Activated T-cell treated with anti-CD3 and anti-CD28 coated beads, Interleukin-2, amount 50 U/mL, for 72 hours (primary cell): ENCODE measurements at places on chromosomes 6 and 20. TPM values are rescaled to one million over a fixed set of nuclear protein-coding genes. Genes with fewer than 3 reads are reported as not detected.

OR2J3 gene
- total RNA-seq, result not detected

ANGPT4 gene
- not detected for total RNA-seq

DNA sequence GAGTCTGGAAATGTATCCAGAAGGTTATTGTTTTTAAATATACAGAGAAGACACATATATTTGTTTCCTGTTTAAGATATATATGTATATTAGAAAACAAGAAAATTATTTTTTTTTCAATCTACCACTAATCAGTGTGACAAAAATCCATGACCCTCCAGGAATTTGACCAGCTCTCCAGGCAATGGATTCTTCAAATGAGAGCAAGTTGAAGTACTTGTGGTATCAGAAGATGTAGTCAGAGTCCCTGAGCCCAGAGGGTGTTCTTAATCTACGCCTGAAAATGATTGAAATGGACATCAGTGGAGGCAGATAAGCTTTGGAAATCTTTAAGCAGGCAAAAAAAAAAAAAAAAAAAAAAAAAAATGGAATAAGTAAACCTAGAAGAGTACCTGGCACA lies 186.5 kb upstream of the QKI start:
- no peak for DNase-seq
- no peak overlapping the region for H3K27ac ChIP-seq
- peaks cover 2% of the 10 kb centered on the region for H3K27me3 ChIP-seq
- H3K4me3 ChIP-seq, result no peak overlapping the region
- H3K4me1 ChIP-seq, result no peaks in the 10 kb centered on the region

OXT gene
- total RNA-seq, result 1.8 TPM

DNA sequence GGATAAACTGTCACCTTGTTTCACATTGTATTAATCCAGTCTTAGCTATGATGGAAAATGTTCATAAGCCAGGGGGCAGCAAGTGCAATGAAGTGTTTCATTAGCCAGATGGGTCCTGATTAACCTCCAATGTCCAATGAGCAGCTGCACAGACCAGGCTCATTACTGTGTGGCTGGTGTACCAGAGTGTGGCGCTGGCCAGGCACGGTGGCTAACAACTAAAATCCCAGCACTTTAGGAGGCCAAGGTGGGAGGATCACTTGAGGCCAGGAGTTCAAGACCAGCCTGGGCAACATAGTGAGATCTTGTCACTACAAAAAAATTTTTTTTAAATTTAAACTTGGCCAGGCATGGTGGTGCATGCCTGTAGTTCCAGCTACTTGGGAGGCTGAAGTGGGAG lies 201.7 kb upstream of the FOXQ1 start:
- no peaks in the 10 kb centered on the region for H3K4me1 ChIP-seq
- H3K27ac ChIP-seq, result no peak overlapping the region
- no peak for DNase-seq
- no peaks in the 10 kb centered on the region for H3K36me3 ChIP-seq
- no peak overlapping the region for H3K4me3 ChIP-seq
- H3K27me3 ChIP-seq, result peaks cover 5% of the 10 kb centered on the region

DNA sequence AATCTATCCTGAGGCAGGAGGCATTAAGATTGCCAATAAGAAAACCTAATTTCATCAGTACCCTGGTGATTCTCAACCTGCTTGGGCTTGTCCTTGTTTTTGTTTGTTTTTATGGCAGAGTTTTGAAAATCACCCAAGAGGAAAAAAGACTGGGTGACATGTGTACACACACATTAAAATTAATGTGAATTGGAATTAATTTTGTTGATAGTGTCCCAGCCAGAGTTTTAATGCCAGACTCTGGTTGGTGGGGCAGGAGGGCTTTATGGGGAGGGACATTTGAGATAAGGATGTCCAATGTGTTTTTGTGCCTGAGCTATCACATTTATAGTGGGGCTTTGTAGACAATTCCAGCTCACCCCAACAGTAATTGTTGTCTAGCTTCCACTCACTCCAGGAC lies 184.6 kb downstream of the ID4 start:
- no peak overlapping the region for H3K4me3 ChIP-seq
- H3K27me3 ChIP-seq, result peaks cover 36% of the 10 kb centered on the region
- peaks cover 18% of the 10 kb centered on the region for H3K4me1 ChIP-seq

- H3K4me1 ChIP-seq, result no peaks in the 10 kb centered on the region
- no peaks in the 10 kb centered on the region for H3K36me3 ChIP-seq
- H3K27ac ChIP-seq, result no peak overlapping the region
- no peak overlapping the region for H3K4me3 ChIP-seq
These were observed 231.9 kb downstream of the PKHD1 start for GRCh38 chr6:51855310-51856082.

TFAP2C gene
- total RNA-seq, result 0.07 TPM

DNA sequence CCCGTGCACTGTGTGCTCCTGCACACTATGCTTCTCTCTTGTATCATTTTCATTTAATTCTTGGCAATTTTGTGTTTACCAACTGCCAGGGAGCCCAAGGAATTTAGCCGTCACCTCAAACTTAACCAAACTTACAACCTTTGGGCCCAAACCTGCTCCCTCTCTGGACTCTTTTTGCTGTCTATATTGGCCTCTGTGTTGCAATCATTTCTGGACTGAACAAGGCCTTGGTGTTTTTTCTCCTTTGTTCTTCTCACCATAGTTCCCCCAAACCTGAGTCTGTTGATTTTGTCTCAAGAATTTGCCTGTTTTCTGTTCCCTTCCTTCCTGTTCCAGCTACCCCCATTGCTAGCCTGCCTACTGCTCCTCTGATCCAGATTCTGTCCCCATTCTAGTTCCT lies 19.2 kb downstream of the DCBLD1 start:
- H3K36me3 ChIP-seq, result no peaks in the 10 kb centered on the region
- no peak overlapping the region for H3K4me3 ChIP-seq
- no peak overlapping the region for H3K27ac ChIP-seq
- H3K27me3 ChIP-seq, result no peaks in the 10 kb centered on the region
- peaks cover 8% of the 10 kb centered on the region for H3K4me1 ChIP-seq

DNA sequence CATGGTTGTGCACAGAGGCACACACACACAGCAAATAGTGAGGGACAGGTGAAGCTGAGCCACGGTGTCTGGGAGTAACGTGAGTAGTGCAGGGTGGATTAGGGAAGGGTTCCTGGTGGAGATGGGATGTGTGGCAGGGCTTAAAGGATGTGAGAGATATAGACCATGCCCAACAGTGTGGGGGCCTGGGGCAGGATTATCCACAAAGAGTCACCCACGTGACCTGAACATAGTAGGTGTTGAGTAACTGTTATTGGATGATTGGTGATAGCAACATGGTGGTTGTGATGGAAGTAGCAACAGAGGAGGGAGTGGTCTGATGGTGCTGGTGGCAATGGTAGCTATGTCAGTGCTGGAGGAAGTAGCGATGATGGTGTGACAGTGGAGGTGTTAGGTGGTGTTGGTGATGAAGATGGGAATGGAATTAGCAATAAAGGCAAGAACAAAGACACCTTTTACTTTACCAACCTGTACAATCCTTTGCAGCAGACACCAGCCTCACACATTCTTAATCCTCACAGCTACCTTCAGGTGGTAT lies 135.1 kb downstream of the MRPL14 start:
- H3K36me3 ChIP-seq, result no peaks in the 10 kb centered on the region
- no peaks in the 10 kb centered on the region for H3K4me1 ChIP-seq
- no peak overlapping the region for H3K4me3 ChIP-seq
- H3K27me3 ChIP-seq, result no peaks in the 10 kb centered on the region
- DNase-seq, result no peak

SLC25A27 gene
- total RNA-seq, result 2.5 TPM
